ENCODE measurements at places on chromosomes 2 and 18. TPM values are rescaled to one million over a fixed set of nuclear protein-coding genes. Genes with fewer than 3 reads are reported as not detected.
A peak's percentile ranks its signal among the peaks of the same experiment; 100 is the strongest.

GRCh38 chr18:44909191-44909719 is 228.6 kb downstream of the SETBP1 start:
- peaks cover 23% of the 10 kb centered on the region for H3K4me1 ChIP-seq
- H3K36me3 ChIP-seq = no peaks in the 10 kb centered on the region
- H3K27ac ChIP-seq = no peak overlapping the region
- no peak for DNase-seq

DNA sequence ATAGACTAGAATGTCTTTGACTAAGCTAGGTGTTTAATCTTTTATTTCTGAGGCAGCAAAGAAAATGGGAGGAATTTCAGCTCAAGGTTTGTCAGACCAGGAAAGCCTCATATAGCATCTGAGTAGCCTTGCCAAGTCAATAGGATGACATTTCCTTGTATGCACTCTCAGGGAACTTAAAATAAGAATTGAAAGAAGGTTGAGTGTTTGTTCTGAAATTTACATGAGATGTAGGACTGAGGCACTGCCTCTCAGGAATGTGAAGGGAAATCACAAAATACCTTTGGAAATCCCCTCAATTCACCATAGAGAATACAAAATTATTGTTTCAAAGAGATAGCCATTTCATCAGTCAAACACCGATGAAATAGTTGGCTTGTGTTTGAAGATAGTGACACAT is 392.0 kb upstream of the NRP2 start:
- H3K27me3 ChIP-seq = no peaks in the 10 kb centered on the region
- no peak overlapping the region for H3K4me3 ChIP-seq
- H3K36me3 ChIP-seq = no peaks in the 10 kb centered on the region
- no peaks in the 10 kb centered on the region for H3K4me1 ChIP-seq
- H3K27ac ChIP-seq = no peak overlapping the region

KCNIP3 gene
- not detected for total RNA-seq

NTSR2 gene
- total RNA-seq = not detected

SCG2 gene
- total RNA-seq = not detected

ARID5A gene
- 424 TPM for total RNA-seq

TLX2 gene
- 2.4 TPM for total RNA-seq

DNA sequence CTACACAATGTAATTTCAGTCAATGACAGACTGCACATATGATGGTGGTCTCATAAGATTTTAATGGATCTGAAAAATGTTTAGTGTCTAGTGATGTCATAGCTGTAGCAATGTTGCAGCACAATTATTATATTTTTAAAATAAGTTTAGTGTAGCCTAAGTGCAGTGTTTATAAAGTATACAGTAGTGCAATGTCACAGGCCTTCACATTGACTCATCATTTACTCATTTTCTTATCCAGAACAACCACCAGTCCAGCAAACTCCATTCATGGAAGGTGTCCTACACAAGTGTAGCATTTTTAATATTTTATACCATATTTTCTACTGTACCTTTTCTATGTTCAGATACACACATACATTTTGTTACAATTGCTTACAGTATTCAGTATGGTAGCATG is 663.1 kb downstream of the ERBB4 start:
- H3K36me3 ChIP-seq = no peaks in the 10 kb centered on the region
- no peak overlapping the region for H3K4me3 ChIP-seq
- no peak for DNase-seq
- no peak overlapping the region for H3K27ac ChIP-seq

DNA sequence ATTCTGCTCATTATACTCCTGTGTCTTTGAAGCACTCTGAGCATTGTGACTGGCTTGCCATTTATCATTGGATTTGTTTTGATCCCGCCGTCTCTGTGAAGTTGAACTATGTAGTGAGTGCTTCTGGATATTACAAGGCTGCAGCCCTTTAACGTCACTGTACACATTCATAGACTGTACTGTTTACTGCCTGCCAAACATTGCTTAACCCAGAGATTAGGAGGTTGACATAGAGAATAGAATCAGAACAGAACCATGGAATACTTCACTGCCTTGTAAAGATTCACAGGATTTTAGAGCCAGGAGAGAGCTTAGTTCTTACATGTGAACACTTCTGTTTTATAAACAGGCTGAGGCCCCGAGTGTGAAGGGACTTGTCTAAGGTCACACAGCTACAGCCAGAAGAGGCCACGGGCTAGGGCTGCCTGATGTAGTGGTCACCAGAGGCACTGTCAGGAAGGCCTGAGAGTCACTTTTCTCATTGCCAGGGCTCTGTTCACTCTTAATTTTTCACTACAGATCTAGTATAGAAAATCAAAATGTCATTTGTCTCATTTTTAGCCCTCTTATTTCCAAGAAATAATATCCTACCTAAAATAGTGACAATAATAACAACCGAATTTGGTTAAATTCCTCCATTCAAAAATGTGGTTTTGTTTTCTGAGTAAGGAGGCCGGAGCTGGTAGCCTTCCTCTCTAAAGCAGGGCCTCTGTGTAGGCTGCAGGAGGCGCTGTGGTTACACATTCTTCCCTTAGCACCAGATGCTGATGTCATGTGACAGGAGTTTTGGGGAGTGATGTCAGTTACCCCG is 87.9 kb downstream of the UGGT1 start:
- H3K36me3 ChIP-seq = peaks cover 30% of the 10 kb centered on the region
- peak; percentile 53 for DNase-seq
- no peak overlapping the region for H3K4me3 ChIP-seq
- no peaks in the 10 kb centered on the region for H3K27me3 ChIP-seq
- peaks cover 9% of the 10 kb centered on the region for H3K4me1 ChIP-seq
- peak overlapping the region; percentile 74 for H3K27ac ChIP-seq

- no peak overlapping the region for H3K4me3 ChIP-seq
- H3K4me1 ChIP-seq = no peaks in the 10 kb centered on the region
- H3K36me3 ChIP-seq = no peaks in the 10 kb centered on the region
- no peak overlapping the region for H3K27ac ChIP-seq
- DNase-seq = no peak
- H3K27me3 ChIP-seq = no peaks in the 10 kb centered on the region
Measured at GRCh38 chr2:5495586-5495985, 196.6 kb upstream of the SOX11 start.

DNA sequence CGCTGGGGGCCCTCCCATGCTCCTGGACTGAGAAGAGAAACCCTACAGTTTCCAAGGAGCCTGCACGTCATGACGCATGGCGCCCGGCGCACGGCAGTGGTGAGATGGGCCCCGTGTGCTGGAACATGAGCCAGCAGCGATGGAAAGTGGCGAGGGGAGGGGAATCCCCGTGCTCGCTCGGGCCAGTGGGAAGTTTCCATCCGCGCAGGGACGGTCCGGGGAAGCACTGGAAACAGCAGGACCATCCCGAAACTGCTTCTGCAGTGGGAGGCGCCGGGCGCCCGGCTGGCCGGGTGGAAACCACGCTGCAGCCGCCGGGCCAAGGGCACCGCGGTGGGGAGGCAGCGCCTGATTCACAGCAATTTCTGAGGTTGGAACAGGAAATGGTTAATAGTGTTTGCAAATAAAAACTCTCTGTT is 4.9 kb upstream of the PDCD1 start:
- H3K27me3 ChIP-seq = peaks cover 35% of the 10 kb centered on the region
- H3K4me3 ChIP-seq = peak overlapping the region; percentile 80
- DNase-seq = no peak
- H3K4me1 ChIP-seq = peaks cover 82% of the 10 kb centered on the region

DNA sequence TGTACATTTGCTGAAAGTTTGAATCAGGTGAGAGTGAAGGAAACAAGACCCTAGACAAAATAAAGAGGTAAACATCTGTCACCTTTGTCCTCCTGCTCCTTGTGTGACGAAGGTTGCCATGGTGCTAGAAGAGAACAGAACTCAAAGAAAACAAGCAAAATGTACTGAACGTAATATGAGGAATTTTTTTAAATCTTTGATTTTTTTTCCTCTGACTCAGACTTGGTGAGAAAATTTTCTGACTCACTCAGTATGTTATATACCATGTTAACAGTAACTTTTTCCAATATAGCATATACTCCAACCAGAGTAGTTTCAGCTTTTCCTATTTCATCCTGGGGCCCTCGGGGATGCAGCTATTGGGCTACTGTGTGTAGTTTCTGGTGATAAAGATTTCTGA is 2114.6 kb upstream of the PIK3C3 start:
- H3K4me3 ChIP-seq = no peak overlapping the region
- H3K27me3 ChIP-seq = peaks cover 31% of the 10 kb centered on the region
- no peaks in the 10 kb centered on the region for H3K4me1 ChIP-seq
- peaks cover 3% of the 10 kb centered on the region for H3K36me3 ChIP-seq

- no peaks in the 10 kb centered on the region for H3K36me3 ChIP-seq
- peak overlapping the region; percentile 85 for H3K27ac ChIP-seq
- peak overlapping the region; percentile 74 for H3K4me3 ChIP-seq
- DNase-seq = no peak
- H3K4me1 ChIP-seq = peaks cover 24% of the 10 kb centered on the region
Measured at GRCh38 chr2:100941646-100942240, 60.3 kb upstream of the RPL31 start.

GPBAR1 gene
- total RNA-seq = 1.4 TPM

DHRS9 gene
- 6.3 TPM for total RNA-seq

- no peak for DNase-seq
- H3K27ac ChIP-seq = no peak overlapping the region
- peaks cover 1% of the 10 kb centered on the region for H3K36me3 ChIP-seq
- peaks cover 6% of the 10 kb centered on the region for H3K4me1 ChIP-seq
- no peak overlapping the region for H3K4me3 ChIP-seq
- peaks cover 4% of the 10 kb centered on the region for H3K27me3 ChIP-seq
Measured at GRCh38 chr2:212921711-212922110, 229.7 kb downstream of the IKZF2 start.

DPP10 gene
- total RNA-seq = not detected

Measured in activated T-cell treated with anti-CD3 and anti-CD28 coated beads, Interleukin-2, amount 50 U/mL, for 72 hours (primary cell).